NCI-H345 (cell line): ENCODE measurements at places on chromosomes 1 and 21.

DNA sequence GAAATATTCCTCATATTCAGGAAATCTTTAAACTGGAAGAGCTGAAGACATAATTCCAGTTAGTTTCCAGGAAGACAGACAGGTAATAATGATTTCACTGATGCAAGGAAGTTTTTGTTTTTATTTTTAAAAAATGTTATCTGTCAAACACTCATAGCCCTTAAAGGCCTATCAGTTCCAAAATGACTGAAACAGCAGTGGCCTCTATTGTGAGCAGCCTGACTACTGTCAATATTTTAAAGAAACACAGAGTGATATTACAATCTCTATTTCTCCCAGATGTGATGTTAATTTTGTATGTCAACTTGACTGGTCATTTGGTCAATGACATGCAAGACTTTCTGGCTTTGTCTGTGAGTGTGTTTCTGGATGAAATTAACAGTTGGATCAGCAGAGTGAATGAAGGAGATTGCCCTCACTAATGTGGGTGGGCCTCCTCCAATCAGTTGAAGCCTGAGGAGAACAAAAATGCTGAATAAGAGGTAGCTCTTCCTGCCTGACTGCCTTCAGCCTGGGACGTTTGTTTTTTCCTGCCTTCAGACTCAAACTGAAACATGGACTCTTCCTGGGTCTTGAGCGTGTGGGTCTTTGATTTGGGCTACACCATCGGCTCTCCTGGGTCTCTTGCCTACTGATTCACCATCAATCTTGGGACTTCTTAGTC, 31.3 kb upstream of the SLC30A10 start:
- DNase-seq, result no peak

GRCh38 chr1:92273039-92273438, 25.7 kb downstream of the GLMN start:
- DNase-seq, result no peak

DNA sequence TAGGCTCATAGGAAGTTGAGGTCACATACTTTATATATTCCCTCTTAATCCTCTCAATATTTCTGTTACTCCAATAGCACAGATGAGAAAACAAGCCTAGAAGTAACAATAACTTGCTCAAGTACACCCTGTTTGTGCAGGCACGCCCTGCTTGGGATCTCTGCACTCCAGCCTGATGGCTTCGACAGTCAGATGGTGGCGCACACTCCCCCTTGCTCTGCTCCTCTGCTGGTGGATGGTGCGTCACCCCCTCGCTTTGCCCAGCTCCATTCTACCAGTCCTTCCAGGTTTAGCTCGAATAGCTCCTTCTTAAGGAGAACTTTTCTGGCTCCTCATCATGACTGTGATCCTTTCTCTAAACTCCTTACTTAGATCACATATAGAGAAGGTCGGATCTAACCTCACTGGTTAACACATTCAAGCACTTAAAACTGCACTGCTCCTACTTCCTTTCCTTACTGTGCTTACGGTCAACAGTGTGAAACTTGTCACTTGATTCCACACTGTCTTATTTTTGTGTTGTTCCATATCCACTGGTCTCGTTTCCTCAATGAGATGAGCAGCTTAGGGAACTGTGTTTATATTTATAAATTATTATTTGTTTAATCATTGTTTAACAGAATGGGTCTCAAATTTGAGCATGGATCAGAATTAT, 3.0 kb downstream of the TSPAN2 start:
- DNase-seq, result no peak

DNA sequence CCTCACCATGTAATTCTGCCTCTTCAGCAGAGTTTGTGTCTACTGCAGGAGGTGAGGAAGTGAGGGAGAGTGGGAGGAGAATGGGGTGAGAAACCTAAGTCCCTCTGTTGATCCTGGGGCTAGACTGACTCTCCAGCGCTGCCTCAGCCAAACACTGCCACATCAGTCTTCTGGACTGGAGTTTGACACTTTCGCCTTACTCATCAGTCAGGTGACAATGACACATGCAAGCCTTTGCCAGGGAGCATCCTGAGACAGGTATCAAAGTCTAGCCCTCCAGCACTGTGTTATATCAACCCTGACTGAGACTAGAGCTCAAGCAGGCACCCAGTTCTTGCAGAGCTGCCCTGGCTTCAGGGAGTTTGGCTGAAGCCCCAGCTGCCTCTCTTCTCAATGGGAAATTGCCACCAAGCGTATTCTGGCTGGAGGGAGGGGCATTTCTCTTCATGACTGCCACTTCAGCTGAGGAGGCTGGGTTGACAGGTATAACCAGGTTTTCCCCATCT, 33.3 kb upstream of the SUCO start:
- DNase-seq, result peak; percentile 10

DNA sequence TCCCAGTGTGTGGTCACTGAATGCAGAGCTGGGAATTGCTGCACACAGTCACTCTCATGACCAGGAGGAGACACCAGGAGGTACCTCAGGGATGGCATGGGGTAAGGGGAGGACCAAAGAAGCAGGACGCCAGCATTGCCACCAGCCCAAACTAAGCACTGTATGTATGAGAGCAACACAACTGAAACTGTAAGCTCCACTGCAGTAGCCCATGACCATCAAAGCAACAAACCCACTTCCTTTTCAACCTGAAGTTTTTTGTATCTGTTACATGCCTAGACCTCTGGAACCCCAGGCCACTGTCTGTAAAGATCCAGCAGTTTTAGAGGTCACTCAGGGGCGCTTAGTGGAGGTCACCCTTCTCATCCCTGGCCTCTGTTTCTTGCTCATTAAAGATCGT, 164.3 kb downstream of the SETD4 start:
- DNase-seq, result no peak

GRCh38 chr21:42741066-42741465, 87.6 kb downstream of the PDE9A start:
- DNase-seq, result no peak

DNA sequence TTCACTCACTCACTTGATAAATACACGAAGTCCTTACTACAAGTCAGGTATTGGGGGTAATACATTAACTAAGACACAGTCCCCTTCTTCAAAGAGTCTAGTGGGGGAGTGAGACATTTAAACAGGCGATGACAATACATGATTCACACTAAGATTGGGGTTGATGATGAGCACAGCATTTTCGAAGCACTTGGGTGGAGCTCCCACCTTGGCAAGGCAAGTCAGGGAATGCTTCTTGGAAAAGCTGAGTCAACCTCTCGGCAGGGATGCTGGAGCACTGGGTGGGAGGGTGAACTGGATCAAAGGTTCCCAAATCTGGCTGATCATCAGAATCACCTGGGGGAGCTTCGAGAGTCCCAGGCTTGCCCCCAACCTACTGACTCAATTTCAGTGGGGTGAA, 57.9 kb upstream of the ENAH start:
- no peak for DNase-seq

GRCh38 chr1:212504171-212504803, 71.6 kb downstream of the NENF start:
- no peak for DNase-seq

- DNase-seq, result no peak
Observed at GRCh38 chr1:222914861-222915632, 100.2 kb downstream of the DISP1 start.

GRCh38 chr21:29524055-29524454, 225.3 kb downstream of the BACH1 start:
- no peak for DNase-seq

- no peak for DNase-seq
Observed at GRCh38 chr1:95004013-95004412, 68.7 kb downstream of the ALG14 start.

- DNase-seq, result no peak
Observed at GRCh38 chr1:118786454-118787155, 201.5 kb downstream of the TBX15 start.

GRCh38 chr1:20216574-20216973, 30.3 kb upstream of the PLA2G2C start:
- peak; percentile 6 for DNase-seq

DNA sequence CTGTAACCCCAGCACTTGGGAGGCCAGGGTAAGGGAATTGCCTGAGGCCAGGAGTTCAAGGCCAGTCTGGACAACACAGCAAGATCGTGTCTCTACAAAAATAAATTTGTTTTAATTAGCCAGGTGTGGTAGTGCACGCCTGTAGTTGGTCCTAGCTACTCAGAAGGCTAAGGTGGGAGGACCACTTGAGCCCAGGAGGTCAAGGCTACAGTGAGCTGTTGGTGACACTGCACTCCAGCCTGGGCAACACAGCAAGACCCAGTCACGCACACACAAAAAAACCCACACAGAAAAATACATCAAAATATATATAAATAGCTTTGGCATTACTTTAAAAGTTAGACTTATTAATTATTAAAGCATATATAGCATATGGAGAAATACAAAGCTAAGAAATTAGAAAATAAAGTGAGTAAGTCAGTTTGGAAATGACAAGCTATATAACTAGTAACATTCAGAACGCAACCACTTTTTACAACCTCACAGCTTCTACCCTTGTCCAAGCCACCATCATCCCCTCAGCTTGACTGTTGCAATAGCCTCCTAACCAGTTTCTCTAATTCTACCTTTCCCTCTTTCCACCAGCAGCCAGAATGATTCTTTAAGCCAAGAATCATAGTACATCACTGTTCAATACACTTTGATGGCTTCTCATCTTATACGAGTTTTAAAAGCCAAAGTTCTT, 14.5 kb downstream of the PIK3R3 start:
- no peak for DNase-seq
